ENCODE measurements at places on chromosomes 16 and 17. TPM values are rescaled to one million over a fixed set of nuclear protein-coding genes. Genes with fewer than 3 reads are reported as not detected.

CCL8 gene
- total RNA-seq = not detected

PPP1R27 gene
- 0.22 TPM for total RNA-seq

CHST5 gene
- 0.10 TPM for total RNA-seq

FOXC2 gene
- total RNA-seq = 2.0 TPM

TMEM114 gene
- not detected for total RNA-seq

INCA1 gene
- 1.3 TPM for total RNA-seq

HSBP1 gene
- 188 TPM for total RNA-seq

CDH5 gene
- 0.28 TPM for total RNA-seq

EVI2B gene
- 0.11 TPM for total RNA-seq

AOC3 gene
- 1.5 TPM for total RNA-seq

CCL7 gene
- 0.45 TPM for total RNA-seq

ZFPM1 gene
- 7.7 TPM for total RNA-seq

GCGR gene
- total RNA-seq = 0.26 TPM

ANKRD40CL gene
- not detected for total RNA-seq

OR1A1 gene
- not detected for total RNA-seq

GPR139 gene
- total RNA-seq = not detected

OR1F1 gene
- total RNA-seq = 0.59 TPM

SEZ6L2 gene
- total RNA-seq = 24.4 TPM

SPNS2 gene
- total RNA-seq = 8.7 TPM

SBK1 gene
- total RNA-seq = 0.13 TPM

RASD1 gene
- 0.69 TPM for total RNA-seq

CLEC3A gene
- not detected for total RNA-seq

TNRC6A gene
- total RNA-seq = 31.3 TPM

AKAP10 gene
- total RNA-seq = 21.4 TPM

OR1D5 gene
- not detected for total RNA-seq

TMEM235 gene
- not detected for total RNA-seq

AIPL1 gene
- not detected for total RNA-seq

KRT31 gene
- total RNA-seq = not detected

ABCA8 gene
- 0.21 TPM for total RNA-seq

ATP2A1 gene
- 2.6 TPM for total RNA-seq

TEX2 gene
- total RNA-seq = 12.7 TPM

ITGAD gene
- not detected for total RNA-seq

KRTAP4-2 gene
- total RNA-seq = not detected

TEKT1 gene
- total RNA-seq = not detected

CHST4 gene
- 0.08 TPM for total RNA-seq

PPL gene
- total RNA-seq = 2.6 TPM

USH1G gene
- total RNA-seq = 0.02 TPM

NHLRC4 gene
- 0.21 TPM for total RNA-seq

RAP1GAP2 gene
- 14.6 TPM for total RNA-seq

PTX4 gene
- total RNA-seq = not detected

TNFRSF13B gene
- not detected for total RNA-seq

DNAAF8 gene
- 0.46 TPM for total RNA-seq

HOXB6 gene
- total RNA-seq = 6.1 TPM

MT3 gene
- total RNA-seq = not detected

BAIAP2 gene
- 57.1 TPM for total RNA-seq

TBC1D3 gene
- total RNA-seq = not detected

TTYH2 gene
- 2.1 TPM for total RNA-seq

PSMD7 gene
- total RNA-seq = 134 TPM

AANAT gene
- 0.21 TPM for total RNA-seq

CRHR1 gene
- 0.25 TPM for total RNA-seq

KCNAB3 gene
- 2.4 TPM for total RNA-seq

TAT gene
- not detected for total RNA-seq

Data from A549 treated with DMSO at 1 μM for 4 hours (cell line).